ENCODE measurements at places on chromosomes 1 and 21.
A peak's percentile ranks its signal among the peaks of the same experiment; 100 is the strongest.

GRCh38 chr1:155389826-155390225 is 69.1 kb downstream of the RUSC1 start:
- no peak for DNase-seq

DNA sequence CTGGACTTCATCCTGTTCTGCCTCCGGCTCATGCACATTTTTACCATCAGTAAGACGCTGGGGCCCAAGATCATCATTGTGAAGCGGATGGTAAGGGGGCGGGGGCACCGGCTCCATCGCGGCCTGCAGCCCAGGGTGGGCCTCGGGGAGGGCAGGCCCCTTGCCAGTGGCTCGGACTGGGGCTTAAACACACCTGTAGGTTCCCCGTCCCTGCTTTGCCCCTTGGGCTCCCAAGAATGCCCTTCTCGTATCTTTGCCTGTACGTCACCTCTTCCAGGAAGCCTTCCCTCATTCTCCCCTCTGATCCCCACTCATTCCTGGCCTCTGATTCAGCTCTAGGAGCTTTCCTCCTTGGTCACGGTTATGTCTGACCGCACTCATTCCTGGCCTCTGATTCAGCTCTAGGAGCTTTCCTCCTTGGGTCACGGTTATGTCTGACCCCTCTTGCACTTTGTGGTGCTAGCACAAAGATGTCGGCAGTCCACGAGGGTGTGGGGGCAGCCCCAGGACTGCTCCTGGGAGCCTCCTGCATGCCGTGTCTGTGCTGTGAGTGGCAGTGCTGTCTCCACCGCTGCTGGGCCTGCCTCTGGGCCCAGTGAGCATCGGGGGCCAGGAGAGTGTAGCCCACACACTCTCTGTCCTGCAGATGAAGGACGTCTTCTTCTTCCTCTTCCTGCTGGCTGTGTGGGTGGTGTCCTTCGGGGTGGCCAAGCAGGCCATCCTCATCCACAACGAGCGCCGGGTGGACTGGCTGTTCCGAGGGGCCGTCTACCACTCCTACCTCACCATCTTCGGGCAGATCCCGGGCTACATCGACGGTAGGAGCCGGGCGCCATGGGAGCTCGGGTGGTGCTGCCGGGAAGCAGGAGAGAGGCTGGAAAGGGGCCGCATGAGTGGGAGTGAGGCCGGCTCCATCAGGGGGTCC is 49.1 kb upstream of the LRRC3 start:
- DNase-seq = no peak

GRCh38 chr1:23210963-23211362 is 6.3 kb downstream of the HTR1D start:
- no peak for DNase-seq

- DNase-seq = no peak
Observed at GRCh38 chr1:186739515-186739914, 59.3 kb upstream of the PTGS2 start.

DNA sequence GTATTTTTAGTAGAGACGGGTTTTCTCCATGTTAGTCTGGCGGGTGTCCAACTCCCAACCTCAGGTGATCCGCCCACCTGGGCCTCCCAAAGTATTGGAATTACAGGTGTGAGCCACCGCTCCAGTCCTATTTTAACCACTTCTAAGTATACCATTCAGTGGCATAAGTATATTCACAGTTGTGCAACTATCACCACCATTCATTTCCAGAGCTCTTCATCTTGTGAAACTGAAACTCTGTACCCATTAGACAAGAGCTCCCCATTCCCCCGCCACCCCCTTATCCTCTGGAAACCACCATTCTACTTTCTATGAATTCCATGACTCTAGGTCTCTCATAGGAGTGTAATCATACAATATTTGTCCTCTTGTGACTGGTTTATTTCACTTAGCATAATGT is 40.2 kb upstream of the CAMTA1 start:
- no peak for DNase-seq

- no peak for DNase-seq
Observed at GRCh38 chr1:192627901-192628300, 8.0 kb upstream of the RGS13 start.

DNA sequence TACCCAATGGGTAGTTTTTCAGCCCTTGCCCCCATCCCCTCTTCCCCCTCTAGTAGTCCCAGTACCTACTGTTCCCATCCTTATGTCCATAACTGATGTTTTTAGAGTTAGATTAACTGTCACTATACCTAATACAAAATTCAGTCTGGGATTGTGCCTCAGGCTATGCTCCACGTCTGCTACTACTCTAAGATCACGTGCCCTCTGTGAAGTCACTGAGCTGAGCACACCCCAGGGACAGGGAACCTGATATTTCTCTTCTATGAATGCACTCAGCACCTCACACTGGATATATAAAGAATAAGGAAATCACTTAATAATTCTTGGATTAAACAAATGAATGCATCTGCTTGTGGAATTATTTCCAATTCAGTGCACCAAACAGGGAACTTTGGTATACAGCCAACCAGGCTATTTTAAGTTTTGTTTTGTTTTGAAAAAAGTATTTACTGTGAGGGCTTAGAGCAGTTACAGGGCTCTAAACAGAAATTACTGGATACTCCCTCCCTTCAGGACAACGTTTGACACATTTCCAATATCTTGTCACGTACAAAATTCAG is 307.9 kb downstream of the SMYD3 start:
- no peak for DNase-seq

- DNase-seq = no peak
Observed at GRCh38 chr1:239947801-239948200, 143.9 kb upstream of the FMN2 start.

- DNase-seq = no peak
Observed at GRCh38 chr1:99952522-99952921, 17.3 kb upstream of the SLC35A3 start.

- no peak for DNase-seq
Observed at GRCh38 chr1:115179397-115180079, 90.2 kb upstream of the TSPAN2 start.

DNA sequence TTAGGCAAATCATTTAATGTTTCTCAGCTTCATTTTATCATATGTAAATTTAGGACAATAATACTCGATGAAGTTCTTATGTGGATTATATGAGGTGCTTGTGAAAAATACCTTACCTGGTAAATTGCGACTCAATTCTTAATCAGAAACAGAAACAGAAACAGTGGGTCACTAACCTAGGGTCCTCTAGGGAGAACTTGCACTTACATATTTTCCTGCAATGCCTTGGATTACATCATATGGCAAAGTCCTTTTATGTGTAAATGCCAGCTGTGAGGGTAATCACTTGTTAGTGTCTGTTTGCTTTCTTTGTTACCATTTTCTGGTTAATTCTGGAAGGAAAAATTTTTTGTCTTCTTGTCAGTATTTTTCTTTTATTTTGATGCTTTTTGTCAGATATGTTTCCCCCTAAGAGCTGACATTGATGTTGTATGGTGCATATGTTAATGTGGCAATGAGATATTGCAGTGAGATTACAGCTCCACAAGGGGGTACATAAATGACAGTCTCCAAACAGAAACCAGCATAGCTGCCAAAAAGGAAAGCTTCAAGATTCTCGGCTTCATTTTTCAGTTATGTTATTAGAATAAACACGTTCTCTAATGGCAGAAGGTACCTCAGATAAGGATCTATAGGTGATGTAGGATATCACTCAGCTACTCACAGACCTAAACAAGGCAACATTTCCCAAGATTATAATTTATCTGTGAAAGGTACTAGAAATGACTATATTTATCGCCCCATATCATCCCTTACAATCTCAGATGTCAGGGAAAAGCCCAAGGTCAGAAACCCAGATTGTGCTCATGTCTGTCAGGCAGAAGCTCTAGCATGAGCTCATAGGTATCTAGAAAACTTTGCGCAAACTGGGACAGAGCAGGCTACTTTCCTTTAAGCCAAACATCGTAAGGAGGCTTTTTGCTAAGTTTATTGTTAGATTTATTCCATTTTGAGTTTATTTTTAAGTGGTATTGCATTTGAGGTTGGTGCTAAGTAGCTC is 119.9 kb downstream of the FASLG start:
- no peak for DNase-seq

DNA sequence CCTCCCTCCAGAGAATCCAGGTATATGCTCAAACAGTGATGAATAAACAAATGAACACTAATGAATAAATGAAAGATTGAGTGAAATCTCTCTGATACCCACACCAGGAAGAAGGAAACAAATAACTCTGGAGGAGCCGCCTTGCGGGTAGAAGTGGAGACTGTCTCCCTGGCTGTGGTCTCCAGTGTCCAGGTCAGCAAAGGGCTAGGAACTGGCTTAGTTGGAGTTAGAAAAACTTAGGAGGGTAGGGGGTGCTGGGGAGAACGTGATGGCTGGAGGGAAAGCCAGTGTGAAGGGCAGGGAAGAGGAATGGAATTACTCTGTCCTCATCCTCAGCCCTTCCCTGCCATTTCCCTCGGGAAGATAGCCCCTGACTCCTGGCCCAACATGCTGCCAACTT is 537 bp downstream of the RHBDL2 start:
- no peak for DNase-seq

- DNase-seq = no peak
Observed at GRCh38 chr1:58607391-58607790, 30.3 kb upstream of the TACSTD2 start.

GRCh38 chr1:204170494-204171155 is 4.5 kb upstream of the REN start:
- no peak for DNase-seq

- no peak for DNase-seq
Observed at GRCh38 chr1:8021676-8022266, 4.3 kb downstream of the ERRFI1 start.

- DNase-seq = no peak
Observed at GRCh38 chr1:223843934-223844786, 1.6 kb downstream of the TP53BP2 start.

- DNase-seq = no peak
Observed at GRCh38 chr21:34647555-34647954, 21.2 kb upstream of the CLIC6 start.

DNA sequence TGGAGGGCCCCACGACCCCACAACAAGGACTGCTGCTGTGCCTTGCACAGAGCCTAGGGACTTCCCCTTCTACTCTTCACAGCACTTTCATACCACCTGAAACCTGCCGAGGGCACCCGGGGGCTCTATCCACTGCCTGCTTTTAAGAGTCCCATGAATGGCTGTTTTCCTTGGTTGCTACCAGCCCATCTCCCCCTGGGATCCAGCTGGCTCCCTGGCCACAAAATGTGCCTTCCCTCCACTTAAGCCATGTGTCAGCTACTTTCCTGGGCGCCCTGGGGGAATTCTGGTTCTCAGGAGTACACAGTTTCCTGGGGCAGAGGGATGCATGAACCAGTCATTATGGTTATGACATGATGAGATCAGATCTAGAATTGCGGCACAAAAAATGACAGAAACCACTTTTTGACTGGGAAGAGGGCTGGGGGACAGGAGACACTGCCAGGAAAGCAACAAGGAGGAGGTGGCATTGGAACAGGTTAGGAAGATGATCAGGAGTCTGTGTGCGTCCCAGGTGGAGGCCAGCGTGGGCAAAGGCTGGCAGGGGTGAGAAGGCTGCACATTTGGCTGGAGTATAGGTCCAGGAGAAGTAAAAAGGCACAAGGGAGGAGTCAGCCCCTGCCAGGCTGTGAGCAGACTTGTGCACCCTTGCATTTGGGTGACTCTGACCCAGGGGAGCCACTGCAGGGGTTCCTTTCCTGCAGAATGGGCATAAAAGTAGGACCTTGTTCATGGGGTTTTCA is 3.2 kb upstream of the TNFRSF8 start:
- DNase-seq = no peak

GRCh38 chr1:31751822-31752241 is 12.3 kb downstream of the ADGRB2 start:
- DNase-seq = no peak

DNA sequence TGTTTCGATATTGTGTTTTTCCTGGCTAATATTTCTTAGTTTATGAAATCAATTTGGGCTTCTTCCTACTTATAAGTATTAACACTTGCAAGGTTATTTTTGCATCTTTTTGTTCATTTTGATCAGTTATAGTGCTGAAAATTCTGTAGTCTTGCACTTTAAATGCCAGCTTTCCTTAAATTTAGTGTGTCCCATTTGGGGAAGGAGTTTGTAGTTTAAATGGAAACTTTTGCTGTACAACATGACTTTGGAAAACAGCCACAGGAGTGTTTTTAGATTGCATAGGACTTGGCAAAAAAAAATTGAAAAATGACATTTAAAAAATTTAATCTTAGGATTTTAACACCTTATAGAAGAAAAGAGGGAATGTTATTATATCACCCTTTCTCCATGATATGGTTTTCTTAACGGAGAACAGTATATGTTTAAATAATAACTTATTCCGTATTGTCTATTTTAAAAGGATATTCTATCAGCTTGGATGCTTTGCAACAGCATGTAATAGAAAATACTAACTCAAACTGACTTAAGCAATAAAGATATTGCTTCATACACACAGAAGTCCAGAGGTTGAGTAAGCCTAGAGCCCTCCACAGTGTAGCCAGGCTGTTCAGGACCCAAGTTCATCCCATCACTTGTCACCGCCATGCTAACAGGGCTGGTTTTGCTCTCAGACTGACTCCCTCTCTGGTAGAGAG is 53.8 kb downstream of the LYPLAL1 start:
- no peak for DNase-seq

DNA sequence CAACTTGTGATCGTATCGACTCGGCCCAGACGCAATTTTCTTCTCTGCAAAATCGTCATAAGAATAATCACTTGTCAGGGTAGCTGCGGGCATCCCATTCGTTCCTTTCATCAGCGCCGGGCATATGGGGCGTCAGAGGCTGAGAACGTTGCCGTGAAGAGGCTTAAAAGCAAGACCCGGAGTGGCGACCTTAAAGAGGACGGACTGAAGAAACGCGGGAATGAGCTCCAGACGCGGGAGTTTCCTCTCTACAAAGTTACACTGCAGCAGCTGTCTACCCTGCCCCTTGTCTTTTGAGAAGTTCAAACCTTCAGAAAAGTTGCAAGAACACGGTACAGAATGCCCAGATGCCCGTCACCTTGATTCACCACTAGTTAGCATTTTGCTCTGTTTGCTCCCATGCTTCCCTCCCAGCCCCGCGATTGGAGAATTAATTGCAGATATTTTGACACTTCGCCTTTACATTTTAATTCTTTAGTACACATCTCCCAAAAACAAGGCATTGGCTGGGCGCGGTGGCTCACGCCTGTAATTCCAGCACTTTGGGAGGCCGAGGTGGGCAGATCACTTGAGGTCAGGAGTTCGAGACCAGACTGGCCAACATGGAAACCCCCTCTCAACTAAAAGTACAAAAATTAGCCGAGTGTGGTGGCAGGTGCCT is 967 bp downstream of the CENPS start:
- DNase-seq = peak; percentile 9

- no peak for DNase-seq
Observed at GRCh38 chr21:34730194-34730593, 61.4 kb downstream of the CLIC6 start.

All from T follicular helper cell (primary cell).